Stimulated activated CD8-positive, alpha-beta memory T cell treated with anti-CD3 and anti-CD28 coated beads, Interleukin-12 subunit alpha, Interleukin-12 subunit beta, amount 100 ng/mL, for 4 hours (primary cell): ENCODE measurements at places on chromosomes 1 and 21.

GRCh38 chr1:178684542-178685000 lies 40.5 kb upstream of the RALGPS2 start:
- no peak for DNase-seq

- DNase-seq = no peak
Observed at GRCh38 chr1:26743426-26744059, 44.2 kb upstream of the PIGV start.

GRCh38 chr1:109807822-109808680 lies 44.3 kb upstream of the EPS8L3 start:
- DNase-seq = no peak

- DNase-seq = no peak
Observed at GRCh38 chr1:201785291-201785690, 43.7 kb upstream of the IPO9 start.

DNA sequence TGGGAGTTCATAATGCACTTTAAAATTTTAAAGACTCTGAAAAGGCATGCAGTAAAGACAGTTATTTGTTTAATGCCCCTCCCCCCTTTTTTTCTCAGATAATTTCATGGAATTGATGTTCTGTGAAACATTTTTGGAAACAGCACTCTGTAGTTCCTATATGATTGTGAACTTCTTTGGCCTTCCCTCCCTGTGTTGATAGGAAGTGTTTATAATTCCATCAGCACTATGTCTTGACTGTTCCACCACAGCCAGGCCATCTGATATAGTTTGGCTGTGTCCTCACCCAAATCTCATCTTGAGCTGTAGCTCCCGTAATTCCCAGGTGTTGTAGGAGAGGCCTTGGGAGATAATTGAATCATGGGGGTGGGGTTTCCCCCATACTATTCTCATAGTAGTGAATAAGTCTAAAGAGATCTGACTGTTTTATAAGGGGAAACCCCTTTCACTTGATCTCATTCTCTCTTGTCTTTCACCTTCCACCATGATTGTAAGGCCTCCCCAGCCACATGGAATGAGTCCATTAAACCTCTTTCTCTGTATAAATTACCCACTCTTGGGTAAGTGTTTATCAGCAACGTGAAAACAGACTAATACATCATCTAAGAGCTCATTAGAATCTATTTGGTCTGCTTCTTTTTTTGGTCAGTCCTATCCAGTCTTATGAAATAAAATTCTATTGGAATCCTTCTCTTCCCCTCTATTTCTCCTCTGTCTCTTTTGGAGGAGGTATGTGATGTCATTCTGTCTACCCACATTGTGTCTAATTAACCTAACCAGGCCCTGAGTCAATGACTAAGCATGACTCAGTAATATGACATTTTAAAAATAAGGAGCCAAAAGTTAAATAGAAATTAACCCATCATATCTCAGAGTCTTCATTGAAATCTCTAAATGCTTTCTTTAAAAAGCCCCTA lies 8.9 kb downstream of the CCDC185 start:
- no peak for DNase-seq

DNA sequence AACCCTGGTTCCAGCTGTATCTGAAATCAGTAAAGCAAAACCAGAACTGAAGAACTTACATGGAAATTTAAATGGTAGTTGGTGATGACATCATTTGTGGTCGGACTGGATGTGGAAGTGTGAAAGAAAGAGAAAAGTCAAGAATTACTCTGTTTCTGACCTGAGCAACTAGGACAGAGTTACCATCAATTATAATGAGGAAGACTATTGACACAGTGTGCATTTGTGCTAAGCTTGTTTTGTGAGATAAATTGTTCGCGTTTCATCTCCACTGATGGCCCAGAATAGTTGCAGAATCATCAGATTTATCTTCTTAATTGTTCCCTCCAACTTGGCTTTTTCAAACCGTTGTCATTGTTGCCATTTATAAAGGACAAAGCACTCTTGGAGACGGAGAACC lies 410.6 kb upstream of the DEPDC1 start:
- DNase-seq = no peak

DNA sequence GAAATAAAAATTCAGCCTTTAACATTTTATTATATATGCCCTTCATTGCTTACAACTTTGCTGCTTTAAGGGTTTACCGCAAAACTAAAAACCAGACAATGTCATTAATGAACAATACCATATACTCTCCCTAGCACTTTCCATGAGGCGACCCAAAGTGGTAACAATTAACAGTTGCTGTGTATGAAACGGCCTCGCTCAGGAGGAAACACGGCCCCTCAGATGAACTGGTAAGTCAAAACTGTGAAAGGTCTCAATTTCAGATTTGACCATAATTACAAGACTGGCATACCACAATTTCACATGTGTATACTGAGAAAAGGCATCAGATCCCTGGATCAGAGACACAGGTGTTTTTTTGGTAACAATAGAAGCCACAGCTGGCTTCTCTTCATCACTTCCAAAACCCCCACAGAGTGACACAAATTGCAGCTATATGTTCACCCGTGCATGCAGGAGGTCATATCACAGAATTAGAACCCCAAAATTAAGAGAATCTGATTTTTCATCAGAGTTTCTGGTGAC lies 611.9 kb upstream of the ADAMTS5 start:
- DNase-seq = no peak

- DNase-seq = no peak
Observed at GRCh38 chr1:233865902-233866301, 38.6 kb upstream of the SLC35F3 start.

DNA sequence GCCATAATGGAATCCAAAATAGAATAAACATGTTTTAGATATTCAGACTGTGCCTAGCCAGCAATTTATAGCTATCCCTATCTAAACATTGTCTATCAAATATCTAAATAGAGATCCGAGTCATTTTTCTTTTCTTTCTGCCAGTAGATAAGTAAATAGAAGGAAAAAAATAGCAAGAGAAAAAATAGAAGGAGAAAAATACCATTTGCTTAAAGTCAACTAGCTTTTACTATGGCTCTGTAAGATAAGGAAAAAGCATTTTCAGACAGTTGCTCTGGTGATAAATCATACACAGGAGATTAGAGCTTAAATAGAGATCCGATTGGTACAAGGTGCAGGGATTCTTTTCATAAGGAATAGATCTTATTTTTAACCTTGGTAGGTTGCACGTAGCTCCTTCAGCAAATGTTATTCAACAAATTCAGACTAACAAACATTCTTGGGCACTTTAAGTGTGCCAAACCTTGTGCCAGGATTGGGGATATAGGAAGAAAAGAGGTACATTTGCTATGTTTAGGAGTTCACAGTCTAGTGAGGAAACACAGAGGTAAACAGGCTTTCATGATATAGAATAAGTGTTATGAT lies 70.1 kb upstream of the CCDC190 start:
- no peak for DNase-seq

DNA sequence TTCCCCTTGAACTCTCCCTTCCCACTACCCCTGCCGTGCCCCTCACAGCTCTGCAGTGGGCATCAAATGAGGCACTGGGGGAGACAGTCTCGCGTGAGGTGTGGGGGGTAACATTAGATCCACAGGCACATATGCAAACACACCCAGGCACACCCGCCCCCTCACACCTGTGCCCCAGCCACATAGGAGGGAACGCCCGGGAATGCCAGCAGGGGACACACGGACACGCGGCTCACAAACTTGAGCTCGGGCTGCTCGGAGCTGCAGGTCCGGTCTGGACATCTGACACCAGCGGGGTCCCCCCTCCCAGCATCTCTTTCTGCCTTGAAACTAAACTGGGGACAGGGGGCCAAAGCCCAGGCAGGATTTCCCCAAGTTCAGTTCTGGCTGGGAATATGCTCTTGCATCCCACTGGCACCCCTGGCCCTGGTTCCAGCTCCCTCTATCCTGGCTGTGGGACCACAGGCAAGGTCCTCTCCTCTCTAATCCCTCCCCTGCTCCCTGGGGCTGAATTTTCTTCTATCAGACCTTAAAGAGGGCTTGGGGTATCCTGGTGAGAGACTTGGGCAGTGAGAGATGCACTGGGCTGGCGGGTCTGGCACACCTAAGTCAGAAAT lies 30.6 kb downstream of the CDCP2 start:
- DNase-seq = no peak

DNA sequence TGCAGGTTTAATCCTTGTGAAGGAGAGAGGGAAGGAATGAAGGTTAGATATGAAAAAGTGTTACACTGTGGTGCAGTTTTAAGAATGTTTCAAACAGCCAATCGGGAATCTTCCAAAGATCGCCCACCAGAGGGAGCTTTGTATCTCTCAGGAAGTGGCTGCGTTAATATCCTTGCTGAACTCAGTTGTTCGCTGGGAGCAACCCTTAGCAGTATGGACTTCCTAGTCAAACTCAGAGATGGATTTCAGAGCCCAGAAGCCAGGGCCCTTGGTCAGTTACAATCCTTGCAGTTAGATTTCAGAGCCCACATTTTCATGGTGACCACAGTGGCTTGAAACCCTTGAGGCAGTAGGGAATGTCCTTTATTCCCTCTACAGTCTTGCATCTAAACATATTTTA lies 136.2 kb downstream of the NTNG1 start:
- DNase-seq = no peak

DNA sequence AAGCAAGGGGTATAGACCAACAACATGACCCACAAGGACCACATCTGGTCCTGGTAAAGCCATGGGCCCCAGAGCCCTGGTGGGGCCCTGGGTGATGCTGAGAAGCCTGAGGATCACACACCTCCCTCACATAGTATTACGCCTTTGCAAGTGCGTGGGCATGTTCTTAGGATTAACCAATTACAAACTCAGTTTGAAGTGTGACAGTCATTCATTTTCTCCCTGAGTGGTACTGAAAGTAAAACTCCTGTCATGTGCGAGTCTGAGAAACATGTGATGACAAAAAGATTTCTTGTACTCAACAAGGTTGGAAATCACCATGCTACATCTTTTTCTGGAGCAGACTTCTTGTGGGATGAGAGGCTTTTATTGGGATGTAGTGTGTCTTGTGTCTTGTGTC lies 315.3 kb upstream of the DUSP10 start:
- DNase-seq = no peak

- no peak for DNase-seq
Observed at GRCh38 chr21:42475526-42476387, 20.3 kb downstream of the RSPH1 start.

- DNase-seq = no peak
Observed at GRCh38 chr1:230879778-230880177, 11.5 kb upstream of the C1orf198 start.
